Mesothelial cell of epicardium (in vitro differentiated cells): ENCODE measurements at places on chromosomes 16 and 17. TPM values are rescaled to one million over a fixed set of nuclear protein-coding genes. Genes with fewer than 3 reads are reported as not detected.

GRCh38 chr17:79090443-79091225 is 16.0 kb downstream of the ENGASE start:
- no peak overlapping the region for H3K4me3 ChIP-seq
- peaks cover 7% of the 10 kb centered on the region for H3K4me1 ChIP-seq
- no peaks in the 10 kb centered on the region for H3K36me3 ChIP-seq
- peaks cover 14% of the 10 kb centered on the region for H3K27me3 ChIP-seq
- no peak overlapping the region for H3K27ac ChIP-seq

The LHX1 gene
- not detected in 3 replicates for total RNA-seq

GRCh38 chr16:81523387-81524115 is 78.9 kb downstream of the CMIP start:
- peaks cover 28% of the 10 kb centered on the region for H3K4me1 ChIP-seq
- H3K27me3 ChIP-seq = no peaks in the 10 kb centered on the region
- no peak overlapping the region for H3K4me3 ChIP-seq
- peaks cover 5% of the 10 kb centered on the region for H3K36me3 ChIP-seq

- H3K36me3 ChIP-seq = no peaks in the 10 kb centered on the region
- peak overlapping the region; percentile 93 for H3K27ac ChIP-seq
- DNase-seq = no peak
- H3K4me3 ChIP-seq = no peak overlapping the region
- H3K27me3 ChIP-seq = no peaks in the 10 kb centered on the region
- peaks cover 54% of the 10 kb centered on the region for H3K4me1 ChIP-seq
These were observed 17.4 kb upstream of the MTSS2 start for GRCh38 chr16:70703041-70703834.

- no peaks in the 10 kb centered on the region for H3K27me3 ChIP-seq
- peaks cover 13% of the 10 kb centered on the region for H3K4me1 ChIP-seq
These were observed 32.8 kb downstream of the DHX38 start for GRCh38 chr16:72126429-72126765.

DNA sequence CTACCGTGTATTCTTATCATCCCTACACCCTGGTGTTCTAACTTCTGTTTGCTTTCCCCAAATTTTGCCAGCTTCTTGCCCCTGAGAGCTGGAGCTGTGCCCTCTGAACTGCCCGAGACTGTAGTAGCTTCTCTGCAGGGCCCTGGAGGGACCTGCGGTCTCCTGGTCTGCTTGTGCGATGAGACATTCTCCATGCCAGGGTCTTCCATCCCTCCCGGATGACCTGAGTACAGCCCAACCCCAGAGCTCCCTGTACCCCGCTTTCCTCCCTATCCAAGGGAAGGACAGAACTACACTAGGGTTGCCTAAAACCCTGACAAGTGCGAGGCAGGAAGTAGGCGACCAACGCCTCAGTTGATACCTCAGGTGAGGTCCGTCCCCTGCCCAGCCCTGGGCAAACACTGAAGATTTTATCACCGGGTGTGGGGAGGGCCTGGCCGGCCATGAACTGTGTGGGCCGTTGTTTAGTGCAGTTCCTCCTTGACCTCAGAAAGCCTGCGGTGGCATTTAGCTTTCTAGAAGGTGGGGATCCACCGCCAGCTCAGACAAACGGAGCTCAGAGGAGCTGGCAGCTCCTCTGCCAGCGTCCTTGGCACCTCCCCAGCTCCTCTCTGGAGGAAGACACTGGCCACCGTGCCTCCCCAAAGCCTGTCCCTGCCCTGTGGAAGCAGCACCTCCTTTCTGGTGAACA is 13.7 kb downstream of the CANT1 start:
- no peak overlapping the region for H3K4me3 ChIP-seq
- H3K4me1 ChIP-seq = no peaks in the 10 kb centered on the region

DNA sequence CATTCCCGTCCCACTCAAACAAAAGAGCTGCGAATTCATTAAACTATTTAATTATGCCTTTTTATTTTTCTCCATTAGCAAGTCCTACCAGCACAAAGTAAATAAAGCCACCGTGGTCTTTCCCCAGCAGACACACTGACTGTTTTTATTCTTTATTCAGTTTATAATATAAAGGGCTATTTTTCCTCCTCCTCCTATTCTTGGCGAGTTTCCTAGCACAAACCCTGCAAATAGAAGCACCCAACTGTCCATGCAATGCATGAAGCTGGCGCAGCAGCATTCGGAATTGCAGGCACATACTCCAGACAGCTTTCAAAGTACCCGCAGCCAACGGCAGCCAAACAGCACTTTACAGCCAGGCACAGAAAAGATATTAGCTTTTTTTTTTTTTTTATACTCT is 583.4 kb upstream of the PSMD7 start:
- H3K27me3 ChIP-seq = peaks cover 7% of the 10 kb centered on the region
- H3K4me1 ChIP-seq = peaks cover 6% of the 10 kb centered on the region
- no peaks in the 10 kb centered on the region for H3K36me3 ChIP-seq
- no peak for DNase-seq
- no peak overlapping the region for H3K4me3 ChIP-seq
- H3K27ac ChIP-seq = no peak overlapping the region

DNA sequence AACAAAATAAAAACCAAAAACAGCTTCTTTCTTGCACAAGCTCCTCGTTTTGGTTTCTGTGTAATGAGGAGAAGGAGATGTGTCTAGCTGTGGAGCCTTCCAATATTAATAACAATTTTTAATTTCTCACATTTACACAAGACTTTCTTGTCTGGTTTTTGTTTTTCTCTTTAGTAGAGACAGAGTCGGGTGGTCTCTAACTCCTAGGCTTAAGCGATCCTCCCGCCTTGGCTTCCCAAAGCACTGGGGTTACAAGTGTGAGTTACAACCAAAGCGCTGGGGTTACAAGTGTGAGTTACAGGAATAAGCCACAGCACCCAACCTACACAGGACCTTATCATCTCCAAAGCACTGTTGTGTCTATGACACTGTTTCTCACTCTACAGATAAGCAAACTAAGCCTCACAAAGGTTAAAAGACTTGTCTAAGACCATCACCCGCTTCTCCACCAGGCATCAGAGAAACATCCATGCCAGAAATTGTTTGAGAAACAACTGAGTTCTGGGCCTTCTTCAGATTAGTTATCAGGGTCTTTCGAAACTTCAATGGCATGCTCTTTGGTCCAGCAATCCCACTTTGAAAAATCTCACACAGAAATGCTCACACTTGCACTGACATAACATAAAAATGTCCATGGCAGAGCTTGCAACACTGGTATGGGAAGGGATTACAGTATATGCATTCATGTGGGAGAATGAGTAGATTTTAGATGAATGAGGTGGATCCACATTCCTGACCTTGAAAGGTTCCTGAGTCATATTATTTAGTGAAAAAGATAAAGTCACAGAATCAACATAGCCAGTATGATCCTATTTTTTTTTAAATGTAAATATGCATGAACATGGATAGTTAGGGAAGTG is 3.9 kb downstream of the ABAT start:
- no peaks in the 10 kb centered on the region for H3K27me3 ChIP-seq
- peak overlapping the region; percentile 41 for H3K27ac ChIP-seq
- peaks cover 3% of the 10 kb centered on the region for H3K36me3 ChIP-seq
- DNase-seq = no peak

DNA sequence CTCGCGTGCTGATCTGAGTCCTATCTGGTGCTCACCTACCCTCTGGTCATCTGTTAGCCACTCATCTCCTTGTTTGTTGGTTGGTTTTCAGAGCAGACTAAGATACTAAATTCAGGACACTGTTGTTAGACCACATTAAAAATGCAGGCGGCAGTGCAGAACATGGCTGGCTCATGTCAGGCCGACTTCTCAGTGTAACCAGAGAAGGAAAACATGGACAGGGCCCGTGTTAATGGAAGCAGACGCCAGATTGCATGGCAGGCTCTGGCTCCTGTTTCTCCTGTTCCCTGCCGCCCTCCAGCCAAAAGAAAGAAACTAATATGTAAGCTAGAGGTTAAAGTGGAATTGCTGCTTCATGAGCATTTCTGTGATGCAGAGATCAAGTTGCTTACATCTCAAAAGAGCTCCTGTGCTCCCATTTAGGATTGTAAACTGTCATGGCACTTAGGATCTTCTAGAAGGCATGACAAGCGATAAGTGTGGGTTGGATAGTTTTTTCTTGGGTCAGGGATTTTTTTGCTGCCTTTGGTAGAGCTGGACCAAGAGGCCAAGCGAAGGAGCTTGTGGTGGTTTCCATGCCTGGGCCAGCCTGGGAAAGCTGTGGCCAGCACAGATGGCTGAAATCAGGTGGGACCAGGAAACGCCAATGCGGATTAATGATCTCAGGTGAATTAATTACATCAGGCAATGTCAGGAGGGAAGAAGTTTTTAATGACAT is 56.1 kb downstream of the YPEL2 start:
- DNase-seq = no peak
- H3K36me3 ChIP-seq = peaks cover 8% of the 10 kb centered on the region
- no peaks in the 10 kb centered on the region for H3K27me3 ChIP-seq
- no peak overlapping the region for H3K4me3 ChIP-seq
- H3K27ac ChIP-seq = peak overlapping the region; percentile 76

DNA sequence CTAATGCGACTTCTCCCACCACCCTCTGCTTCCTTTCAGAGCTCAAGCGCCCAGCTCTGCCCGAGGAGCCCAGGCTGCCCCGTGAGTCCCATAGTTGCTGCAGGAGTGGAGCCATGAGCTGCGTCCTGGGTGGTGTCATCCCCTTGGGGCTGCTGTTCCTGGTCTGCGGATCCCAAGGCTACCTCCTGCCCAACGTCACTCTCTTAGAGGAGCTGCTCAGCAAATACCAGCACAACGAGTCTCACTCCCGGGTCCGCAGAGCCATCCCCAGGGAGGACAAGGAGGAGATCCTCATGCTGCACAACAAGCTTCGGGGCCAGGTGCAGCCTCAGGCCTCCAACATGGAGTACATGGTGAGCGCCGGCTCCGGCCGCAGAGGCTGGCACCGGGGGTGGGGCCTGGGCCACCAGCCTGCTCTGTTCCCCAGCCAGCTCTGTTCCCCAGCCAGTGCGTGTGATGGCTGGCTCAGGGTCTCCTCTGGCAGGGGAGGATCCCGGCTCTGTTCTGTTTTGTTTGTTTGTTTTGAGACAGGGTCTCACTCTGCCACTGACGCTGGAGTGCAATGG is 18.7 kb downstream of the CRISPLD2 start:
- peaks cover 40% of the 10 kb centered on the region for H3K4me1 ChIP-seq
- no peaks in the 10 kb centered on the region for H3K36me3 ChIP-seq
- no peak for DNase-seq
- H3K27me3 ChIP-seq = no peaks in the 10 kb centered on the region
- H3K27ac ChIP-seq = no peak overlapping the region
- H3K4me3 ChIP-seq = no peak overlapping the region

DNA sequence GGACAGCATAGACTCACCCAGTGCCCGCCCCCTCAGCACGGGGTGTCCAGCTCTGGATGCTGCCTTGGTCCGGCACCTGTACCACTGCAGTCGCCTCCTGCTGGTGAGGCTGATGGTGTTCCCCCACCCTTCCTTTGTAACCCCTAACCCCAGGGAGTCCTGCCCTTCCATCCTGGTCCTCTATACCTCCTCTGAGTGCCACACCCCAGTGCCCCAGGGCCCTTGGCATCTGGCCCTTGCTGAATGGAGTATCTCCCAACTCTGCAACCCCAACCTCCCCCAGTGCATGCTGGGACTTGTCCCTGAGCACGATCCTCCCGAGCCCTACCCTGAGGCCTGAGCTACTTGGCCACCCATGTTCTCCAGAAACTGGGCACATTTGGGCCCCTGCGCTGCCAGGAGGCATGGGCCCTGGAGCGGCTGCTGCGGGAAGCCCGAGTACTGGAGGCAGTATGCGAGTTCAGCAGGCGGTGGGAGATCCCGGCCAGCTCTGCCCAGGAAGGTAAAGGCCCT is 15.8 kb downstream of the RIPOR1 start:
- no peak overlapping the region for H3K27ac ChIP-seq
- no peak overlapping the region for H3K4me3 ChIP-seq
- peaks cover 12% of the 10 kb centered on the region for H3K36me3 ChIP-seq
- H3K27me3 ChIP-seq = no peaks in the 10 kb centered on the region

The SEZ6L2 gene
- 28.8 to 30.4 TPM (median 29.1 TPM) in 3 replicates for total RNA-seq

DNA sequence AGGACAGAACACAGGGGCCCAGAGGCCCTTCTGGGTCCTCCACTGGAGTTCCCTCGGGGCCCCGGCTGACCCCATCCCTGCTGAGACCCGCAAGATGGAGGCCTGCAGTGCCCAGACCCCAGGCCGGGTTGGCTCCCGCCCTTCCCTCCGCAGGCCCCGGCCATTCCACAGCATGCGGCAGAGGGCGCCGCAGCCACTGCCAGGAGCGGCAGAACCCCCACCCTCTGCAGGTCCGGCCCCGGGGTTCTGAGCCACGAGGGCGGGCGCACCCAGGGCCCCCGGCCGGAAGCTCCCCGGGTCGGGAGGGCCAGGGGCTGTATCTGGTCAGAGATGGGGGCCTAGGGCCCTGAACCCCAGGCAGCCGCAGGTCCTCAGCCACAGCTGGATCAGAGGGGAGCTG is 2.4 kb upstream of the PERCC1 start:
- H3K4me3 ChIP-seq = no peak overlapping the region
- H3K4me1 ChIP-seq = no peaks in the 10 kb centered on the region
- H3K36me3 ChIP-seq = no peaks in the 10 kb centered on the region
- no peaks in the 10 kb centered on the region for H3K27me3 ChIP-seq
- H3K27ac ChIP-seq = no peak overlapping the region

- no peak overlapping the region for H3K4me3 ChIP-seq
- H3K36me3 ChIP-seq = no peaks in the 10 kb centered on the region
- peaks cover 47% of the 10 kb centered on the region for H3K27me3 ChIP-seq
- H3K27ac ChIP-seq = no peak overlapping the region
These were observed 178.3 kb downstream of the PMP22 start for GRCh38 chr17:15086776-15087295.

The EFNB3 gene
- 27.3 to 28.2 TPM (median 28.1 TPM) in 3 replicates for total RNA-seq

GRCh38 chr16:11439790-11440656 is 94.8 kb downstream of the RMI2 start:
- no peaks in the 10 kb centered on the region for H3K4me1 ChIP-seq
- H3K36me3 ChIP-seq = no peaks in the 10 kb centered on the region
- H3K27me3 ChIP-seq = peaks cover 14% of the 10 kb centered on the region
- no peak overlapping the region for H3K4me3 ChIP-seq

DNA sequence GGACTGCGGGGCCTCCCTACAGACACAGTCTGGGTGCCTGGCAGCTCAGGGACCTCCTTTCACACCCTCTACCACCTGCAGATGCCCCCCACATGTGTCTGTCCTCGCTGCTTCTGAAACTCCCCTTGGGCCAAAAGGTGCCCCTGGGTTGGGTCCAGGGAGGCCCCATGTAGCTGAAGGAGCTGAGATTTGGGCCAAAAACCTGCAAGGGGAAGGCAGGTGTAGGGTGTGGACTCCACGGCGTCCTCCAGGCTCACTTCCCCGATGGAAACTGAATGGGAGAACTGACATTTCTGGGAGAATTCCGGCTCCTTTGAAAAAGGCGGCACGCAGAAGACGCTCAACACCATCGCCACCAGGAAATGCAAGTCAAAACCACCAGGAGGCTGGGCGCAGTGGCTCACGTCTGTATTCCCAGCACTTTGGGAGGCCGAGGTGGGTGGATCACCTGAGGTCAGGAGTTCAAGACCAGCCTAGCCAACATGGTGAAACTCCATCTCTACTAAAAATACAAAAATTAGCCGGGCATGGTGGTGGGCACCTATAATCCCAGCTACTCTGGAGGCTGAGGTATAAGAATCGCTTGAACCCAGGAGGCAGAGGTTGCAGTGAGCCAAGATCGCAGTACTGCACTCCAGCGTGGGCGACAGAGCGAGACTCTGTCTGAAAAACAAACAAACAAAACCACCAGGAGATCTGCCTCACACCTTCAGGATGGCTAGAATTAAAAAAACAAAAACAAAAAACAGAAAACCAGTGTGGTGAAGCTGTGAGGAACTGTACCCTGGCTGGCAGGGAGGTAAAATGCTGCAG is 13.2 kb upstream of the BAIAP2 start:
- DNase-seq = no peak
- peaks cover 21% of the 10 kb centered on the region for H3K4me1 ChIP-seq
- no peak overlapping the region for H3K27ac ChIP-seq
- no peaks in the 10 kb centered on the region for H3K36me3 ChIP-seq
- no peak overlapping the region for H3K4me3 ChIP-seq

- no peaks in the 10 kb centered on the region for H3K36me3 ChIP-seq
- H3K27ac ChIP-seq = no peak overlapping the region
- H3K27me3 ChIP-seq = peaks cover 33% of the 10 kb centered on the region
- DNase-seq = no peak
- no peaks in the 10 kb centered on the region for H3K4me1 ChIP-seq
These were observed 47.7 kb upstream of the XYLT1 start for GRCh38 chr16:17518441-17518840.

The ZDHHC1 gene
- total RNA-seq = 14.5 to 16.7 TPM (median 15.4 TPM) in 3 replicates
